ENCODE measurements at places on chromosomes 12 and 14.

- DNase-seq = peak; percentile 37
Measured at GRCh38 chr14:31937730-31938346, 139.3 kb upstream of the ARHGAP5 start.

DNA sequence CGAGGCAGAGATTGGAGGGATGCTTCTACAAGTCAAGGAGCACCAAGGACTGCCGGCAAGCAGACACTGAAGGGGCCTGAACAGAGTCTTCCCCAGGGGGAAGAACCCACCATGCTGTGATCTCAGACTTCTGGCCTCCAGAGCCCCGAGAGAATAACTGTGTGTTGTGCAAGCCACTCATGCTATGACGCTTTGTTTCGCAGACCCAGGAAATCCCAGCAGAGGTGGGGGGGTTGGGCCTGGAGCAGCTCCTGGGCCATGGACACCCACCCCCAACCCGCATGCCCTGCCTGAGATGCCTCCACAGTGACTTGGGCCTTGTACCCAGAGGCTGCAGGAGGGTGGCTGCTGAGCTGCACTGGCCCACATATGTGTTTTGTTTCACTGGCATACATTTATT lies 31.2 kb downstream of the ARL6IP4 start:
- DNase-seq = no peak

DNA sequence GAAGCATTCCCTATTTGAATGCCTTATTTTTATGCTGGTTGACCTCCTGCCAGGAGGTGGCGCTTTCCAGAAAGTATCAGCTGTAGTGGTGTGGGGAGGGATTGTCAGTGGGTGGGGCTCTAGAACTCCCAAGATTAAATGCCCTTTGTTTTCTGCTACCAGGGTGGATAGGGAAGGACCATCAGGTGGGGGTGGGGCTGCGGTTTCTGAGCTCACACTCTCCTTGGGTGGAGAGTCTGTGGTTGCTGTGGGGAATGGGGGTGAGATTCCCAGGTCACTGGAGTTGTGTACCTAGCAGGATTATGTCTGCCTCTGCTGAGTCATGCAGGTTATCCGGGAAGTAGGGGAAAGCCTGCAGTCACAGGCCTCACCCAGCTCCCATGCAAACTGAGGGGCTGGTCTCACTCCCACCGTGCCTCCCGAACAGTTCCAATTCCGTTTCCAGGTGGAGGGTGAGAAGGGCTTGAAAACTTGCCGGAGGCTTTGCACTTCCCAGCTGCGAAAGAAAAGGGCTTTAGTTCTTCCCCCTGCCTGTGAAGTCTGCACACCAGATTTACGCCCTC lies 68.3 kb downstream of the ALG10B start:
- no peak for DNase-seq

DNA sequence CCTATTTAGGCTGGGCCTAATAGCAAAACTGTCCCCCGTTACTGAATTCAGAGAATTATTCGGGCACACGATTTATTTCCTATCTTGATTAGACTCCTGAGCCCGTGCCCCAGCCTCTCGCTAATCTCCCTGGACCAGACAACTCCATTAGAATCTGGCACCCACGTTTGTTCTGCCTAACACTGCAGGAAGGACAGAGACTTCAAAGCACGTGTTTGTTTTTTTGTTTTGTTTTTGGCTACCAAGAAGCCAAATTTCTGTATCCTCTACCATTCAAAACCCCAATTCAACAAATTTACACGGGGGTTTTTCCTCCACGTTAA lies 4.8 kb downstream of the USP44 start:
- DNase-seq = no peak

DNA sequence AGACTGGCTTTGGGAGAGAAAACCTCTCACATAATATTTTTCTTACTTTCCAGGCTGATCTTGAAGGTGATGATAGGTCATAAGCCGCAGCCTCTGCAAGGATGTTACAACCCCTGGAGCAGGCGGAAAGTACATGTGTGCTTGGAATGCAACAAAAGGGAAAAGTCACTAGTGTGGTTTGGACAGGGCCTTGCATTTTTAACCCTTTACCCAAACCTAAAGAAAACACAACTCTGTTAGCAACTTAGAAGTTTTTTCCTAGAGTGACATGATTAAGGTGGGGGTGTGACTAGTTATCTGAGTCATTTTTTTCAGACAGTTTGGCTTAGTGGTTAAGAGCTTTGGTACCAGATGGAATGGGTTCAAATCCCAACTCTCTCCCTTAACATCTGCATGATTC lies 97.0 kb downstream of the TMEM30B start:
- no peak for DNase-seq

DNA sequence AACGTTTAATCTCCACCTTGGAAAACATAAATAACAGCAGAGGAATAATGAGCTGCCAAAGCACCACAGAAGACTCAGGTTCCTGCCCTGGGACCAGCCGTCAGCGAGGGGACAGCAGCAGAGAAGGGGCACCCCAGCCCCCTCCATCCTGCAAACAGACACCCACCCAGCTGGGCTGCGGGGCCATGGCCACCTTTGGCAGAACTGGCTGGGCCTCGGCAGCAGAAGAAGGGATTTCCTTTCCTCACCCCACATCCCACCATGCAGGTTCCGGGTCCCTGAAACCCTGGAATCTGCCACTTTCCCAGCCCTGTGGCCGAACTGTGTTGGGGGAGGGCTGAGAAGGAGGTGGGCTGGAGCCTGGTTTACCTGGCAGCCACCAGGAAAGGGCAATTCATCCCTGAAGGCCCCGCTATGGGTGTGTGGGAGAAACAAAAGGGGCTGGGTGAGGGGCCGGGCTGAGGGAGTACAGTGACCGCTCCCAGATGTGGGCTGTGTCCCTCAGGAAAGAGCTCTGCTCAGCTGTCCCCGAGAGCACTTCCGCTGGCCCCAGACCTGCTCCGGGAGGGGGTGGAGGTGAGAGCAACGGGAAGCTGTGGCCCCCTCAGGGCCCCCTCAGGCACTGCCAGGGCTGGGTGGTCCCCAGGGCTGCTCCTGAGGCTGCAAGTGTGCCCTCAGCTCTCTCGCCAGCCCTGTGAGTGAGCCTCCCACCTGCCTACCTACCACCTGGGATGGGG lies 3.8 kb downstream of the PGF start:
- DNase-seq = no peak

DNA sequence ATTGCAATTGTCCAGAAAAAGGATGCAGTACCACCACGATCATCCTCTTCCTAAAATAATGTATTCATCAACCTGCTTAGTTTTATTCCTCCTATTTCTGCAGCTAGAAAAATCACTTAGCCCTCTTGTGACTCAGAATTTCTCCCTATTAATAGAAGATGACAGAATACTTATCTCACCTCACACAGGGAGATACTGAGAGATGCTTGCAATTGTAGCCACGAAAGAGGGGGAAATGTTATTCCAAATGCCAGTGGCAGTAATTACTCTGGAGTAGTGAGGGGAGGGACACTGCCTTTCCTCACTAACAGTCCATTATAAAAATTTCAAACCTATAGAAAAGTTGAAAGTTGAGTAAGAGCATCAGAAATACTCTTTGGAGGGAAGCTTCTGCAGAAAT lies 11.8 kb upstream of the DUSP6 start:
- no peak for DNase-seq

DNA sequence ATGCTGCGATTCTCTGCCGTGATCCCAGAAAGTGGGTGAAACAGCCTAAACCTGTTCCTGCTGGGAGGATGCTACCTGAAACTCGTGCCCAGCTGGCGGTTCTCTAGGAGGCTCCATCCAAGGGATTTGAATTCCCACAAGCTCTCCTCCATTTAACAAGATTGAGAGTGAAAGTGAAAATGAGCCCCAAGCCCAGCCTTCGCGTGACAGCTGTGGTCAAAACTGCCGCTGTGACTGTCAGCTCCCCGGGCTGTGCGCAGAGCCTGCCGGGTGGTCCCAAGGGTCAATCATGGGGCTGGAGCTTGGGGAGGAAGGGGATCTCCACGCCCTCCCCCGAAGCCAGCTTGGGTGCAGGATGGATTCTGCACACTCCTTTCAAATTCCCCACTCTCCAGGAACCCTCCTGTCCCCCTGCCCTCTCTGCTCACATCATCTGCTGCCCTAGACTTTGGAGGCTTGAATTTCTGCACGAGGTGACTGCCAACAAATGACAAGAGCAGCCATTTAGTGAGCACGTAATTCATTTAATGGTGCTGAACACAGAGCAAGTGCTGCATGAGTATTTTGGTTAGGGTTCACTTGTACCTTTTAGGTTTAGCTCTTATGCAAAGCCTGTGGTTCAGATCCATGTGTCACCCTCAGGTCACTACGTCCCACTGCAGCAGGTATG lies 5.3 kb downstream of the ASB2 start:
- DNase-seq = no peak

DNA sequence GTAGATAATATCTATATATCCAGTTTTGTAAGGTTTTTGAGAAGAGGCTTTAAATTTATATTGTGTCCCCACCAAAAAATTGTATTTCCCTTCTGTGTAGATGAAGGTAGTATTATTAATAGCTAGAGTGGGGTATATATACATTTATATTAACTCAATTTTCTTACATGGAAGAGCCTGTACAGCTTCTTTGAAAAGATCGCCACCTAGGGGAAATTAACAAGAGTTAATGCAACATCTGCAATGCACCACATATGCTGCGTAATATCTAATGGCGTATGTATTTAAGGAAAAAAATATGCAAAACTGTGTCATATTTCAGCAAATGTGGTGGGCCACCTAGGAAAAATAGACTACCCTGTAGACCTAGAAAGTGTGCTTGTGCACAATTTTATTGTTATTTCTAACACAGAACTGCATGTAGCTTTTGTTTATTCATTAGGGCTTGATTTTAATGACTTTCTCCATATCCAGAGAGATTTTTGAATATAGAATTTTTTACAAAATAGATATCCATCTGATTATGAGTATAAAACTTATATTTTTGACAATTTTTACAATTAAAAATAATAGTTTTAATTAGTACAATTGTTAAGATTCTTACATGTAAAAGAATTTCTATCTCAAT lies 14.0 kb downstream of the CCER1 start:
- no peak for DNase-seq

DNA sequence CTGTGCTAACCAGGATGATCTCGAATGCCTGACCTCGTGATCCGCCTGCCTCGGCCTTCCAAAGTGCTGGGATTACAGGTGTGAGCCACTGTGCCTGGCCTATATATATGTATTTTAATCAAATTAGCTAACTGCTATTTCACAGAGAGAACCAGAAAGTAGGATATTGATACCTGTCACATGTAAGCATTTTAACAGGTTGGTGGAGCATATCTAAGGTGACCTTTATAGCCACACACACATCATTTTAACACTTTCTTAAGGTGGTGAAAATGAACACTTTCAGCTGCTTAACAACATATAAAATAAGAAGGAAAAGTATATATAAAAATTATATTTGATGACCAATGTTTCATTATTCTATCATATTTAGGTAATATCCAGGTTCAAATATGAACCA lies 57.0 kb upstream of the ATF7IP start:
- no peak for DNase-seq

GRCh38 chr14:97517566-97518234 lies 720.5 kb downstream of the VRK1 start:
- DNase-seq = no peak

DNA sequence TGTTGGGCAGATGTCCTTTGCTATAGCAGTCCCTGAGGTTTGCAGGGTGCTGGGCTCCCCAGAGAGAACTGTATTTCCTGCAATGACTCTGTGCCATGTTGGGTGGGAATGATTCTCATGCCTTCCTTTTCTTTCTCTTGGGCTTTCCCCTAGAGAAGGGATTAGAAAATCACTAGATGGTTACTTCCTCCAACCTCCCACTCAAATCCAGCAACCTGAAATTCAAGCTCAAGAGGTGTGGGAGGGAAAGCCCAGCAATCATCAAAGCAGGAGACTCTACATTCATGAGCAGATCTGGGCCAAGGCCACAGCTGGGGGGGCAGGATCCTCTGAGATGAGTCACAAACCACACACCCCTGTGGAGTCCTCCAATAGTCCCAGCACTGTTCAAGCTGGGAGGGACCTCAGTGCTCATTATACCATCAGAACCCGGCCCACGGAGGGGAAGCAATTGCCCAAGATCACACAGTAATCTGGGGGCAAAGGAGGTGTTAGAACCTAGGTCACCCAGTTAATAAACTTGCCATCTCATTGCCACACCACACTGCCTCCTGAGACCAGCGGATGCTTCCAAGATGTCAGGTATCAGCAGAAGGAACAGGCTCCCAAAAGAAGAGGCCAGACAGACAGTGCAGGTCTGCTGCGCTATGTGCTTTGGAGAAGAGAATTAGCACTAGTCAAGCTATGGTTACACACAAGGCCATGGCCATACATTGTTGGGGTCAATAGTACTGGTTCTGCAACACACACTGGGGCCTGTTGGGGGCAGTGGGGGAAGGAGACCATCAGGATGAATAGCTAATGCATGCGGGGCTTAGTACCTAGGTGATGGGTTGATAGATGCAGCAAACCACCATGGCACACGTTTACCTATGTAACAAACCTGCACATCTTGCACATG lies 65.7 kb downstream of the TTC9 start:
- DNase-seq = no peak

DNA sequence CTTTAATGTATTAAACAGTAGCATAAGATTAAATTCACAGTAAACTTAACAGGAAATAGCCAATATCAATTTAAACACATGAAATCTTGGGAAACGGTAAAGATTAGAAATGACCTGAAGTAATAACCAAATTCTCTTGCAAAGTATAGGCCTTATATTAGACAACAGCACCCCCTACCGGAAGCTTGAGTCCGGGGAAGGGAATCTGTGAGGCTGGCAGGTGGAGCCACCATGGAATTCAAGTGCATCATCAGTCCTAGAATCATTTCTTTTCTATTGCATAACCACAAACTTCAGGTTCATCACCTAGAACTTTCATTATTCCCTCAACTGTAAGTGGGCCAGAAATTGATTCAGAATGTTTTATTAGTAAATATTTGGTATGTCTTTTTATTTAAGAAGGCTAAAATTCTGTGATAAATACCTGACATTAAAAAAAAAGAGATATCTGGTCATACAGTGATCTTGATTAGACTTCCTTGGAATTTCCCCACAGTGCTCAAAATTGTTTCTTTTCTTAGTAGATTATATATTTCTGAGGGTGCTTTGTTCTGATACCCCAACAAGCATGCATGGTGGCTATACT lies 48.6 kb downstream of the AP5M1 start:
- peak; percentile 24 for DNase-seq

- no peak for DNase-seq
Measured at GRCh38 chr12:50224026-50224692, 57.0 kb upstream of the CERS5 start.

- no peak for DNase-seq
Measured at GRCh38 chr12:130162267-130162666, at the start of gene FZD10. Gene FZD10, plus strand, starts transcription at chr12:130162464. Its CDS starts 479 bp downstream, at chr12:130162943.

GRCh38 chr12:93177208-93178153 lies 200.2 kb upstream of the NUDT4 start:
- DNase-seq = no peak

DNA sequence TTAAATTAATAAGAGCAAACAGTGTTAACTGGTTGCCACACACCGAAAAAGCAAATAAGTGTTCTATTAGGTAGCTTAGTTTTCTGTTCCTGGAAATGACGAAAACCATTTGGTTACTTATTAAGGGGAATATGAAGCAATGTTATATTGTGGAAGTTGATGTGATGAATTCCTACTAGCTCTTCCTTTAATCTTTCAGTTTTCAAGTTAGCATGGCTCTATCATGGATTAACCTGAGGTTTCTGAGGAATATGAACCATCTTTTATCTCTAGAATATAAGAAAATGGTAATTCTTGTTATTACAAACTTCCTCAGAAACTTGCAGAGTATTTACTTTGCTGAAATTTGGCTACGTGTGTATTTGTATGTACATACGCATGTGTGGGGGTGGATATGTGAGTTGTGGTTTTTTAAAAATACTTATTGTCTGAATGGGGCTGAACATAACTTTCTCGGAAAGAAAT lies 245.7 kb downstream of the KCNC2 start:
- DNase-seq = no peak

GRCh38 chr12:49093792-49094159 lies 825 bp downstream of the DHH start:
- no peak for DNase-seq
